Left ventricle myocardium inferior (tissue), 1 donor: ENCODE measurements at places on chromosomes 7 and 10.

DNA sequence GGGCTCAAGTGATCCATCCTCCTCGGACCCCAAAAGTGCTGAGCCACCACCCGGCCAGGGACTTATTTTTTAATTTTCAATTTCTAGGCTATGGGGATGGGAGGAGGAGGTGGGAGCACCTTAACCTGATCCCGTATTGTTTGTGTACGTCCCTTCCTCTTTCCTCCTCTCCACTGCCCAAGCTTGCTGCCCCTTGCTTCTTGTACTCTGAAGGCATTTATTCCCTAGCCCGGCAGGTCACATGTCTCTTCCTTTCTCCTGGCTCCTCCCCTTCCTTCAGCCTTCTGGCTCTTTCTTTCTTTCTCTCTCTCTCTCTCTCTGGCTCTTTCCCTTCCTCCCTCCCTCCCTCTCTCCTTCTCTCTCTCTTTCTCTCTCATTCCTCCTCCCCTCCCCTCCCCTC lies 56.0 kb downstream of the COL26A1 start:
- no peak for DNase-seq
- H3K27me3 ChIP-seq: peaks cover 46% of the 10 kb centered on the region
- H3K27ac ChIP-seq: no peak overlapping the region

- no peaks in the 10 kb centered on the region for H3K4me1 ChIP-seq
- peaks cover 23% of the 10 kb centered on the region for H3K27me3 ChIP-seq
- H3K4me3 ChIP-seq: no peak overlapping the region
- DNase-seq: no peak
- H3K27ac ChIP-seq: no peak overlapping the region
- H3K36me3 ChIP-seq: no peaks in the 10 kb centered on the region
These were observed 43.5 kb upstream of the SLC35G1 start for GRCh38 chr10:93850031-93851015.

- no peak for DNase-seq
- peaks cover 55% of the 10 kb centered on the region for H3K27me3 ChIP-seq
- no peak overlapping the region for H3K4me3 ChIP-seq
- H3K4me1 ChIP-seq: no peaks in the 10 kb centered on the region
These were observed 22.4 kb upstream of the HABP2 start for GRCh38 chr10:113530476-113530875.

DNA sequence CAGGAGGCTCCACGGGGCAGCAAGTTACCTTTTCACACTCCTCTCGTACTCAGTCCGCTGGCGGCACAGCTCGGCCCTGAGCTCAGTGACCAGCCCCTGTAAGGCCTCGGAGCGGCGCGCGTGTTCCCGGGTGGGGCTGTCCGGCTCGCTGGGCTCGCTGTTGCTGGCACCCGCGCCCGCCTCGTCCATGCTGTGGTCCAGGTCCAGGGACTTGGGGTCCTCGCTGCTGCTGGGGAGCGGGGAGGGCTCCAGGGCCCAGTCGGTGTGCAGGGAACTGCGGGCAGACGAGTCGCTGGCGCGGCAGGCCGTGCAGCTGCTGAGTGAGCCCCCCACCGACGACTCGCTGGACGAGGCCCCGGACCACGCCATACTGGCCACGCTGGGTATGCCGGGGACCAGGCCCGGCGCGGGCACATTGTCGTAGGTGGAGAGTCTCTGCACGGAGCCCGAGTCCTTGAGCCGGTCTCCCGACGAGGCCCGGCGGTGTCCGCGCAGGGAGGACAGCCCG lies 143.8 kb downstream of the MAPK8 start:
- DNase-seq: no peak
- H3K27me3 ChIP-seq: no peaks in the 10 kb centered on the region
- H3K4me3 ChIP-seq: no peak overlapping the region
- no peaks in the 10 kb centered on the region for H3K4me1 ChIP-seq
- H3K27ac ChIP-seq: no peak overlapping the region

- H3K36me3 ChIP-seq: no peaks in the 10 kb centered on the region
- peaks cover 53% of the 10 kb centered on the region for H3K4me1 ChIP-seq
- peak overlapping the region; percentile 98 for H3K27ac ChIP-seq
- H3K4me3 ChIP-seq: peak overlapping the region; percentile 77
- H3K27me3 ChIP-seq: no peaks in the 10 kb centered on the region
These were observed 718 bp upstream of the FZD1 start for GRCh38 chr7:91263384-91264045.
